ENCODE measurements at places on chromosomes 13 and 19.

- DNase-seq: no peak
These were observed 52.4 kb upstream of the SOX21 start for GRCh38 chr13:94764576-94765321.

DNA sequence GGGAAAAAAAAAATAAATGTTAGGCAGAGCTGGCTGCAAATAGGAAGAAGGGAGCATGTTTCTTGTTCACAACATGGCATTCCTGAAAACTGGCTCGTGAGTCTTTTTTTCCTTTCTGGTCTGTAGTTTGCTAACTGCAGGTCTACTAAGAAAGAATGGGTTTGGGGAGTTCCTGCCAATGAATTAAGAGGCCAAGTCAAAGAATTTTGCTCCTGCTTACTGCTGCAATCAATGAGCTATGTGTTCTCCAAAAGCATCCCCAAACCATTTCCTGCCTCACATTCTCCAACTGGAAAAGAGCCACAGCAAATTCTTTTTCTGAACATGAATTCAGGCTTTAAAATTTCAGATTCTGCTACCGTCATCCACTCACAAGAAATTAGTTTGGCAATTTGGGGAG is 88.6 kb downstream of the DCT start:
- DNase-seq: no peak

GRCh38 chr13:53357582-53357981 is 329.0 kb downstream of the OLFM4 start:
- DNase-seq: no peak

DNA sequence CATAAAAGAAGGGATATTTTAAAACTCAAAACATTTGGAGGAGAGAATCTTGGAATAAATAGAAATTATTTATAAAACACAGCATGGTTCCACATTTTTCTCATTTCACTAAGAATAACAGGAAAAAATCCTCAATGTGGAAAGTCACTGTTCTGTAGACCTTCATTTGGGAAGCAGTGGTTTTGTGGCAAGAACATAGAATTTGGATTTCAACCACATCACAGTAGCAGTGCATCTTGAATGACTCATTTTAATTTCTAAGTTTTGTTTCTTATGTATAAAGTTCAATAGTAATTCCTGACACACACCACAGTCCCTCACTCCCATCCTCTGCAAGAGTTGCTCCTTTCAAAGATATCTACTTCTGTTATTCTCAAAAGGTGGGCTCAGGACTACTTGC is 264.0 kb downstream of the ENOX1 start:
- DNase-seq: no peak

GRCh38 chr13:23673354-23673753 is 103.1 kb downstream of the TNFRSF19 start:
- no peak for DNase-seq

- no peak for DNase-seq
These were observed 3.0 kb downstream of the PCID2 start for GRCh38 chr13:113205428-113205931.

- no peak for DNase-seq
These were observed 260.5 kb downstream of the RFC3 start for GRCh38 chr13:34078334-34078999.

GRCh38 chr13:80437231-80437630 is 96.3 kb upstream of the SPRY2 start:
- no peak for DNase-seq

GRCh38 chr19:18672606-18673337 is 10.7 kb upstream of the CRTC1 start:
- DNase-seq: no peak

GRCh38 chr13:110528371-110528770 is 33.2 kb downstream of the RAB20 start:
- no peak for DNase-seq

- DNase-seq: no peak
These were observed 7.1 kb downstream of the AKAP11 start for GRCh38 chr13:42279080-42279479.

DNA sequence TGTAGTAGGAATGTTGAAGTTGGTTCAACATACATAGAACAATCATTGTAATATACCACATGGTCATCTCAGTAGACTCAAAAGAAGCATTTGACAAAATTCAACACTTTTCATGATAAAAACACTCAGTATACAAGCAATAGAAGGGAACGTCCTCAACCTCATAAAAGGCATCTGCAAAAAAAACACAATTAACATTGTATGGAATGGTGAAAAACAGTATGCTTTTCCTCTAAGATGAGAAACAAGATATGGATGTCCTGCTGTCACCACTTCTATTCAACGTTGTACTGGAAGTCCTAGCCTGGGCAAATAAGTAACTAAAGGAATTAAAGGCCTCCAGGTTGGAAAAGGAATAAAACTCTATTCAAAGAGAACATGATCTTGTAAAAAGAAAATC is 54.5 kb downstream of the FNDC3A start:
- no peak for DNase-seq

- no peak for DNase-seq
These were observed 8.8 kb downstream of the INAFM1 start for GRCh38 chr19:47283405-47284059.

- DNase-seq: no peak
These were observed 27.0 kb downstream of the WTIP start for GRCh38 chr19:34508540-34508939.

DNA sequence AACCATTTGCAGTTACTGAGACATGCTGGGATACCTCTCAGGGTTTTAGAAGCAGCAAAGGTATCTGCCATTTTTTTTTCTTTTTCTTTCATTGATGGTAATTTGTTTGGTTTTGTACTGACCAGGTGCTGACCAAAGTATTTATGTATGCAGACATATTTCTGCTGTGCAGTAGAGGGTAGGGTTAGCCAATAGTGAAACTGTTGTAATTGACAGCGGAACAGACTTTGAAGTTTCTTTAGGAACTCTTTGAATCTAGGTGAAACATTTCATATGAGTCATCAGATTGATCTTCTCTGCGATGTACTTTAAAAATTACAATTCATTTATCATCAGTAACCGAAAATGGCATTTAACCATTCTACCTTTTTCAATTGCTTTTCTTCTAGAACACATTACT is 63.0 kb downstream of the ITGBL1 start:
- no peak for DNase-seq

DNA sequence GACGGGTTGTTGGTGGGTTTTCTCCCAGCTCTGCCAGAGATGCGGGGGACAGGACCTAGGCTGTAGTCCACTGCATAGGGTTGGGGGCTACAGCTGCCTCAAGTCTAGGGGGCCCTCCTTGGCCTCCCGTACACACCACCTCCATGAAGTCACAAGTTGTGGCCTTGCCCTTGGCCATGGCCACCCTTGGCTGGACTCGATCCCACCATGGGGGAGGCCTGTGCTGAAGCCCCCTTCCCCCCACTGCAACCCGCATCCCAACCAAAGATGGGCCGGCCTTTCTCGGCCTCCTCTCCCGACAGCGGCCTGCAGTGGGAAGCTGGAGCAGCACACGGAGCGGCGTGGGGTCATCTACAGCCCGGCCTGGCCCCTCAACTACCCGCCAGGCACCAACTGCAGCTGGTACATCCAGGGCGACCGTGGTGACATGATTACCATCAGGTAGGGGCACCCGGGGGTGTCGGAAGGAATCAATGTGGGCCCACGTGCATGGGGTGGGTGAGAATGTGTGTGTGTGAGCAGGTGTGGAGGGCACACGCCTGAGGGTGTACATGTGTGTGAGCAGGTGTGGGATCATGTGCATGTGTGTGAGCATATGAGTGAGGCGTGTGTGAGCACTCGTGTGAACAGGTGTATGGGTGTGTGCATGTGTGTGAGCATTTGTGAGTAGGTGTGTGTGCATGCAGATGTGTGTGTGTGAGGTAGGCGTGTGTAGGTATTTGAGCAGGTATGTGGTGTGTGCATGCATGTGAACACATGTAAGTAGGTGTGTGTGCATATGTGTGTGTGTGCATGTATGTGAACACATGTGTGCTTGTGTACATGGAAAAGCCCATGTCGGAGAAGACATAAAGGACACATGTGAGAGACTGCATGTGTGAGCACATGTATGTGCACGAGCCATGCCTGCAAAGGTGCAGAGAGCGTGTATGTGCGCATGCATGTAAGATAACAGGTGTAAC is 8.7 kb downstream of the LRP3 start:
- DNase-seq: no peak

DNA sequence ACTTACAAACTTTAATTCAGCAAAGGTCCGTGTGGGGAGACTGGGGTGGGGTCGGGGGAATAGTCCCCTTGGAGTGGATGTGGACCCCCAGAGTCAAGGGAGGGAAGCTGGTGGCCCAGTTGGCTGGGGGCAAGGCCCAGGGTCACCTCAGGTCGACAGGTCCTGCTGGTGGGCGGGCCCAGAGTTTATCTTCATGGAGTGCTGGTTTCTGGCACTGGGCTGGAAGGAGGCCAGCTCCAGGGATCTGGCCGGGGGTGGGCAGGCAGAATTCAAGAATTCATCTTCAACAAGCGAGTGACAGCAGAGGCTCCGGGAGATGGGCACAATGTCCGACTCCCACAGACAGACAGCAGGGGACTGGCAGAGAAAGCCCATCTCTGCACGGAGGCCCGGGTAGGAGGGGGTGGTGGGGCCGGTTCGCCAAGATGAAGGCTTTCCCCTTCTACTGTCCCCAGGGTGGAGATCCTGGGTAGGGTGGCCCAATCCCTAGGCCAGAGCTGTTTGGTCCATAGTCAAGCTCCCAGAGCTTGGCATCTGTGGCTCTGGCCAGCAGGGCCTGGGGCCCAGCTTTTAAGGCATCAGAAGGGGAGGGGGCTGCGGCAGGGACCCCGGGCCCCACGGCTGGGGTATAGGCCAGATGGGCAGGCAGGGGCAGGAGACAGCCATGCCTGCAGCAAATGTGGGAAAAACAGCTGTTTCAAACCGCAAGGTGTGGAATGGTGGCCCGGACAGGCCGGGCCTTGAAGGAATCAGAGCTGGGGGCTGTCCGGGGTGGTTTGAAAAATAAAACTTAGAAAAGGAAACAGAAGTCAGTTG is 622 bp upstream of the FDX2 start:
- DNase-seq: no peak

DNA sequence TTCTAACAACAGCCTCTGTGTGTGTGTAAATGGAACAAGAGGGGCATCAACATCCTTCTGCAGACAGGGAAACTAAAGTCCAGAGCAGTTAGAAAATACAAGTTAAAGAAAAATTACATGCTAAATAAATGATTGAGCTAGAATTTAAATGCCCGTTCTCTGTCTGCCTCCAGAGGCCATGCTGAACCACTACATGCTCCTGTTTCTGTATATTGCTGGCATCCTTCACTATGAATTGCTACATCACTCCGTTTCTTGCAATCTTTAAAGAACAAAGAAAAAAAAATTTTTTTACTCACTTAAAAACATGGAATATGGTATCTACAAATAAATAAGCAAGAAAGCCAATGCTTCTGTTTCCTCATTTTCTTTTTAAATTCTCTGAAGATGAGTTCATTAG is 47.9 kb downstream of the DCT start:
- DNase-seq: no peak

GRCh38 chr19:47303966-47304365 is 5.7 kb upstream of the C5AR1 start:
- DNase-seq: no peak

DNA sequence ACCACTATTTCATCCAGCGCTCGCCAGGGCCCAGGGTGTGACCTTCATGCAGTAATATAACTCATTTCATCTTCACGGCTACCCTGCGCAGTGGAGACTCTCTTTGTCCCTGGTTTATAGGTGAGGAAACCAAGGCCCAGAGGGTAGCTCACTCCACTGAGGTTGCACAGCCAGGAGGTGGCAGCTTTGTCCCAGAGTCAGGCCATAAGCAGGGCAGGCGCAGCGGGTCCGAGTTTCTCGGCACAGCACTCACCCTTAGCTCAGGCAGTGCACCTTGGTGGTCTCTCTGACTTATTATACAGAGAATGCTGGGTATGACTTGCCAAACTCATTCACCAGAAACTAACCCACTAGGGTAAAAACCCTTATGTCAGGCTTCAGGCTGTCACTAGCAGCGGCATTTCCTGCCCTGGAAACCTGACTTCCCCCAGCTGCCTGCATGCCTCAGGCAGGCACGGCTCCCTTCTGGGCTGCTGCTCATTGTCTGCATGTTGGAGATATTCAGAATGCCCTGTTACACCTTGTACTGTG is 24.5 kb downstream of the PPP5C start:
- no peak for DNase-seq

DNA sequence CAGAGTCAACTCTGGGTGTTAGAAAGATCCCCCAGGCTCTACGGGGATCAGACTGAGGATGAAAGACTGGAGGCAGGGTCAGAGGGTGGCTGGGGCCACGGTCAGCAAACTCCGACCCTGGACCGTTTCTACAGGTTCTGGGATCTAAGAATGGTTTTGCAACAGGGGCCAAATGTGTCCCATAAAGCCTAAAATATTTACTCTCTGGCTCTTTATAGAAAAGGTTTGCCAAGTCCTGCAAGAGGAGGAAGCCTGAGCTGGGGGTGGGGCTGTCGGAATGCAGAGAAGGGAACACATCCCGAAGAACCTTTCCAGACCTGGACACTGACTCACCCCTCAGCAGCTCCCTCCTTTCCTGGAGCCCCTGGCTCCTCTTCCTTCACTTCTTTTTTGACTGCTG is 20.7 kb downstream of the LIG1 start:
- DNase-seq: no peak

DNA sequence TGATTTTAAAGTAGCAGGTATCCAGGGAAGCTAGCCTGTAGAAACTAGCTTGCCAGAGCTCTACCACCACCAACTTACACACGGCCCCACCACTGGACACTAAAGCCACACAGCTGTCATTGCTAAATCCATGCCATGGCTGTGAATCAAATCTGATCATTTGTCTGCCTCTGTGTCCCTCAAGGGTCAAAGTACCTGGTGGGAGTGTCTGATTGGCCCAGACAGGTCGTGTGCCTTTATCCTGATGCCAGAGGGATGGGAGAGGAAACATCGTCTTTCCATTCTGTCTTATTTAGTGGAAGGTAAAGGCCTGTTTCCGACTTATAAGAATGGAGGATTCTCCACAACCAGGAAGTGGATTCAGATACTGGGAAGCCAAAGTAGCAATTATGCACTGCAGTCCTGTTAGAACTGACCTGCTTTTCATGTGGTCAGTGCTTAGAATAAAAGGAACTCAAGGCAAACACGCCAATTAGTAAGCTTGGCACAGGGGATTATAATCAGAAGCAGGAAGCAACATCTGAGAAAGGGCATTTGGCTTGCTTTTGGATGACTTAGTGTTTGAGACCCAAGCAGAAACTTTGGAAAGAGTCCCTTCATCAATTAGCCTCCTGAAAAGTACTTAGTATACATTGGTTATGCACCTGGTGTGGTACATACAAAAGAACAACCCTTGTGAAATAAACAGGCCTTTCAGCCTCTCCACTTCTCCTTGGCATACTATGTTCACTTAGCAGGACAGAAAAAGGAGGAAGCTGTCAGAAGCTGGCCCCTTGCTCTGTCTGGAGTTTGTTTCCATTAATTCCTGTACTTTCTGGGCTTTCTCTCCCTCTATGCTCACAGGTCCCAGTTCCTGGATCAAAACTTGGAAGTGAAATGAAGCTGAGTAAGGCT is 192.4 kb downstream of the NUFIP1 start:
- no peak for DNase-seq

Data from stimulated activated CD4-positive, alpha-beta T cell treated with anti-CD3 and anti-CD28 coated beads, Interleukin-1b, Interleukin-23, amount 100 ng/mL, for 1 hour (primary cell).